ENCODE measurements at places on chromosomes 1 and 21.

DNA sequence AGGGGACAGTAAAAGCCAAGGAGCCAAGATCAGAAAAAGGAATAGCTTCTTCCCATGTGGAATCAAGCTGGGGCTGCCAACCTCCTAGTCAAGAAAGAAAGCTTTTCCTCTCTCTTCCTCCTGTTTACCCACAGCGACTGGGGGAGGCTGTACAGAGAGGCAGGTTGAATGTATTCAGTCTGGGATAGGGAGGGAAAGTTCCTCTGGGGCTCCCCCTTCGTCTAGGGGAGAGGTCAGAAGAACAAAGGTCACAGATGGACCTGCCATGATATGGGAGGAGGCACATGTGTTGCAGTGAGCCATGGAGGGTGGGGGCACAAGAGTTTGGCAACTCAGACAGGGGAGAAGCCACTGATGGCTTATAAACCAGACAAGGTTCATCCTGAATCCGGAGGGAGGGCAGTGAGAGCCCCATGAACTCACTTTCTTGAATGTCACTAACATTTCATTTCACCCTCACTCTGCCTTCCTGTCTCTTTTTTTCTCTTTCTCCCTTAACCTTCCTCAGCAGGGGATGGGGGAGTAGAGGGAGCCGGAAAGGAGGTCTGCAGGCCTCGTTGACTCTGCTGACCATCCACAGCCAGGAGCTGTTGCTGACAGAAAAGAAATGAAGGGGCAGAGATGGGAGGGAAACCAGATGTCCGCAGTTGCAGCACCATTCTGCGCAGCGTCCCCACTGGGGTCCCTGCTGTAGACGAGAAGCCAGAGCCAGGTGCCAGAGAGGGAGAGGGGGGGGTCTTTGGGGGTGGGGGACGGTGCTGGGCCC lies 61.1 kb downstream of the PLXNA2 start:
- DNase-seq, result peak; percentile 72

- DNase-seq, result no peak
Observed at GRCh38 chr1:82697965-82698364, 897.2 kb downstream of the ADGRL2 start.

DNA sequence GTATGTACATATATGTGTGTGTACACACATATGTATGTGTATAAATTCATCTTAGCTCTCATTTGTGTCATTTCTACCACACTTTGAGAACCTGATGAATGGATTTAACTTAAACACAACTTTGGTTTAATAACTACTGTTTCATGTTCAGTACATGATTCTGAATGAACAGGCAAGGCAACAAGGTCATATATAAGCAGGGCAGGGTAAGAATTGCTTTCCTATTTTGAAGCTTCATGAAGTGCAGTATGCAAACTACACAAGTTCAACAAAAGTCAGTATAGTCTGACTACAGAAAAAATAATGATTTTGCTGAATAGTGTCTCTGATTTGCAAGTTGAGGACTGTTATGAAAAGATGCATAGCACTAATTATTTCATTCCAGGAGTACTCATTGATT lies 127.6 kb downstream of the KCNK2 start:
- DNase-seq, result no peak

DNA sequence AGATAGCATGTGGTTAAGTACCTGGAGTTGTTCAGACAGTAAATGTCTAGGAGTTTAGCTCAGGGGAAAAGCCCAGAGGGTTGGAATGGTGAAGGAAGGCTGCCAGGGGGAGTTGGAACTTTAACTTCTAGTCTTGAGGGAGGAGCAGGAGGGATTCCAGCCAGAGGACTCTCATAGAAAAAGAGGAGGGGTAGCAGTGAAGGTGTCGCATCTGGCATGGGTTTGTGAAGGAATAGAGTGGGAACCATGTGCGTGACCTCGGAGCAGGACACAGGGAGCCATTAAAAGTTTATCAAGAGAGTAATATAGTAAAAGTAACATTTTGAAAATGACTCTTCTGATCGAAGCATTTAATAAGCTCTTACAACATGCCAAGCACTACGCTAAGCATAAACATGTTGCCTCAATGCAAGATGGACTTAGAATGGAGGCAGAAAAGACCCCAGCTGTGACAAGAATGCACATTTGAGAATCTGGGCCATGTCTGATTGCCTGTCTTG lies 632.4 kb upstream of the CAMK1G start:
- DNase-seq, result no peak

- no peak for DNase-seq
Observed at GRCh38 chr1:174914991-174915390, 84.8 kb upstream of the CACYBP start.

DNA sequence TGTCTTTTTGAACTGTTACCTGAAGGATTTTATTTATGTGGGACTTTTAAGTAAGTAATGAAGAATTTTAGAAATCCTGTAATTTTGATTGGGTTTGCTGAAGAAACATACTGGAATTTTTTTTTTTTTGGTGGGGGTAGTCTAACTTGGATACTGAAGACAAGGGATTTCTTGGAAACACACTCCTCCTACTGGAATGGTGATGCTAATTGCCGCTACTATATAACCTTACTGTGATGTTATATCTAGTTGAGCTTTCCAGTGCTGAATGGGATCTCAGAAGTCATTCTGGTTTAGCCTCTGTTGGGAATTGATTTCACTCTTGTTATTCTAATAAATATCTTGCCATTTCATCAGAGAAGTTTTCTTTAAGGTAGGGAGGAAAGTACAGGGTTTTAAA lies 8.4 kb downstream of the PPP2R5A start:
- no peak for DNase-seq

GRCh38 chr1:232287676-232288569 lies 342.0 kb downstream of the SIPA1L2 start:
- no peak for DNase-seq

DNA sequence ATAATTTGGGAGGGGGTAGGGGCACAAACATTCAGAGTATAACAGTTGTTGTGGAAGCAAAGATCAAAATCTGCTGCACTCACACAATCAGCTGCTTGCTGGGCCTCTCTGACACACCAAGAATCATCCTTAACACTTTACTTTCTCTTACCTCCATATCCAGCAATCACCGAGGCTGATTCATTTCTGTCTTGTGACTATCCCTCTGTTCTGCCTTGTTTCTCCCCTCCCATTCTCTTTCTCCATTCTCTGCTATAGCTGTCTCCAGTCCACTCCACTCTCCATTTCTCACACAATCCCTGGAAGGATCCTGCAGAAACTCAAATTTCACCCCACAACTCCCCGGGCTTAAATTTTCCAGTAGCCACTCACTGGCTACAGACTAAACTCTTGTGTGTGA lies 91.8 kb upstream of the NGF start:
- no peak for DNase-seq

GRCh38 chr1:9482403-9482802 lies 56.9 kb upstream of the SLC25A33 start:
- DNase-seq, result no peak

DNA sequence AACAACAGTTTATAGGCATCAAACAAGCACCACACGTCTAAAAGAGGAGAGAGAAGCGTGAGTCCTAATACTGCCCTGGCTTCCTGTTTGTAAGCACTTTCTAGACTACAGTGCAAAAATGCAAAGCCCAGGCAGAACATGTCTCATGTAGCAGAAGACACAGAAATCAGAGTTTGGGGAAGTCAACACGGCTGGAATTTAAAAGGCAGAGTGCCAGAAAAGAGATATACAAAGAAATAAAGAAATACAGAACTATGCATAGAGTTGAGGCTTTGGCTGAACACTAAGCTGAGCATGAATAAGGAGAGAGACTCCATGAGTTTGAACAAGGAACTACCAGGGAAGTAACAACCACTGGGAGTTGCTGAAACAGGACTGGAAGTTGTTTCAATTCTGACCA lies 566.6 kb upstream of the NR5A2 start:
- no peak for DNase-seq

DNA sequence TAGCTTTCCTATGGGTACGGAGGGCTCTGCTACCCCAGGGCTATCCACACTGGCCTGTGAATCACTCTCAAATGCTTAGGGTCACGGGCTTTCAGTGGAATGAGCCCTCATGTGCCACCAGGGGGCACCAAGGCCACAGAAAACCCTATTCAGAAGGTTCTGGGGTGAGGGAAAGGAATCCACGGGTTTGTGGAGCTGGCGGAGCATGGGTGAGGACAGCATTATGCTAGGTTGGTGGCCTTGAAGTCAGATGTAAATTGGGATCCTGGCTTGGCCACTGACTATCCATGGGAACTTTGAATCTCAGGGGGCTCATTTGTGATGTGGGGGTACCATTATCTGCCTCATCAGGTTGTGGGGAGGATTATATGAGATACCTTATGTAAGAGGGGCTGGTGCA lies 5.1 kb upstream of the LAMTOR5 start:
- DNase-seq, result peak; percentile 91

DNA sequence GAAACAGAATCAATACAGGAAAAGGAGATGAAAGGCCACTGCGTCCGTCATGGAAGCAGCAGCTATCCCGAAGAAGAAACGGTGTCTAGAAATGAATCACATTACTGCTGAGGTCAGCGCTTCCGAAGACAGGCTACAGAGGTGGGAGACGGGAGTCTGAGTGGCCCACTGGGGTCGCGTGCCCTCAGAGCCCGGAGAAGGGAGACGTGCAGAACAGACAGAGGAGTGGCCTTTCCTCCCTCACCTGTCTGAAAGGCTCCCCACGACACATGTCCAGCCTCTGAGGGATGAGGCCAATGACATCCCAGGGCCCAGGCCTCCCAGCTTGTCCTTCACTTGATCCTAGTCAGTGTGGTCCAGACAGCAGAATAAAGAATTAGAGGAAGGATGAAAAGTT lies 35.9 kb downstream of the VPS26C start:
- DNase-seq, result no peak

- no peak for DNase-seq
Observed at GRCh38 chr1:242432491-242433095, 91.9 kb downstream of the PLD5 start.

- DNase-seq, result no peak
Observed at GRCh38 chr1:226596531-226597165, 48.1 kb downstream of the STUM start.

GRCh38 chr1:10544239-10544638 lies 69.5 kb downstream of the PEX14 start:
- no peak for DNase-seq

GRCh38 chr1:77942400-77943140 lies 36.3 kb downstream of the FUBP1 start:
- DNase-seq, result no peak

DNA sequence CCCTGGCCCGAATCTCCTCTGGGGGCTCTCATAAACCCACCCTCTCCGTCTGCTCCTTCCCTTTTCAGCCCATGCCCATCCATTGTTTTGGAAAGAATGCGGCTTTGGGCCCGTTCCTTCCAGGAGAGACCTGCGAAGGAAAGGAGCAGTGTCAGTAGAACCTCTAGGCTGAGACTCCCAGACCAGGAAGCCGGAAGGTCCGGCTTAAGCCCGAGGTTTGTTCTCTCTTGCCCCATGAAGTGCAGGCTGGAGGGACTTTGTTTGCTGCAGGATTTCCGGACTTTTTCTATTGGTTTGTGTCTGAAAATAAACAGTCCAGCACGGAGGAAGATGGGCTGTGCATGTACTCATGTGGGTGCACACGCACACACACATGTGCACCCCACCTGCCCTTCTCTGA lies 49.8 kb downstream of the ELK4 start:
- DNase-seq, result no peak

DNA sequence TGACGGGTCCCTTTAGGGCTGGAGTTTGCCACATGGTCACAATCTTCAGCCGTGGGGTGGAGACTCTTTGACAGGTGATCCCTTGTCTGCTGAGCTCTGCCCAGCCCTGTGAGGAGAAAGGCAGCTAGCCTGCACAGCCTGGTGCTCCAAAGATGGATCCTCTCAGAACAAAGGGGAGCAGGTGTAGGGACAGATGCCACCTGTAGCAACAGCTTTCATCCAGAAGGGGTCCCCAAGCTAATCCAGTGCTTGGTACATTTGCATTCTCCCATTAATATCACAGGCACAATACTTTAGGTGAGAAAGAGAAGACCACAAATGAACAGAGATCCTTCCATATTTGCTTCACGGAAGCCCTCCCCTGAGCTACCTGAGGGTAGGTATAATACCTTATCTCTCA lies 93.2 kb downstream of the CCDC185 start:
- DNase-seq, result no peak

DNA sequence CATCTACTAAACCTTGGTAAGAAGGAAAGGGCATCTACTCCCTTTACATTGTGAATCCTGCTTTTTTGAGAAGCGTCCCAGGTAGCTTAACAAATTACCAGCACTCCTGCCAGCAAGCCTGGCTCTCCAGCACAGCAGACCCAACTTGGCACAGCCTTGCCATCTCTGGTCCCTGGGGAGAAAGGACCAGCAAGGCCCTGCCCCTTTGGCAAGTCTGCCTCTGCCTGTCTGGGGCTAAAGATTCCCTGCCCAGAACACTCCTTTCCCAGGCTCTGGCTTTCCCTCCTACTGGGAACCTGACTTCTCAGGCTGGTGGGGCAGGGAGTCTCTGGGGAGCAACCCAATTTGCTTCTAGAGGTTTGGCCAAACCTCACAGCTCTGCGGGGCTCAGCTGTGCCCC lies 68.5 kb downstream of the ATP2B4 start:
- DNase-seq, result no peak

DNA sequence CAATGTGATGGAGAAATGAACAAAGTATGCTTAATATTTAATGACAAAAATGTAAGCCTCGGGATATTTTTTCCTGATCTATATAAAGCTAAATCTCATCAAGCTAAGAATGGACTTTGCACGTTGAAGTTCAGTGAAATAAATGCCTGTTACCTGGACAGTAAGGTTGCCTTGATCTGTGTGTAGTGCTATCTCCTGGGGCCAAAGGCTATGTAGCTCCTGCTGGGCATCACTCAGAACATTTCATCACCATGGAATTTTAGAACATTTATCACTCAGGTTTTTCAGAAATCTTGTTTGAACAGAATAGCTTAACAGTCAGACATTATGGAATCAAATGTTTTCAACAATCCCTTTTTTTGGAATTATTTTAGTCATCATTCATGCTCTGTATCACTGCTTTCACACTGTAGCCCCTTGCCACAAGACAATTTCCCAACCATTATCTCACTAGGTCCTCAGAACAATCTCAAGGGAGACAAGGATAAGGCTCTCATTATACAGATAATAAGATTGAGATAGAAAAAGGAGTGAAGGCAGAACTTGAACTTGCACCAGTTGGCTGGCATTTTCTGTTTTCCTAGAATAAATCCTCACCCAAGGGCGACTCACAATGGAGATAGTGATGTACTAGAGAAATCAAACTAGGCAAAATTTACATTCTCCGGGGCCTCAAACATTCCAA lies 3.7 kb downstream of the OR10J1 start:
- no peak for DNase-seq

- no peak for DNase-seq
Observed at GRCh38 chr1:247228133-247228532, 27.7 kb upstream of the VN1R5 start.

- DNase-seq, result no peak
Observed at GRCh38 chr1:177230228-177231016, 59.7 kb downstream of the BRINP2 start.

DNA sequence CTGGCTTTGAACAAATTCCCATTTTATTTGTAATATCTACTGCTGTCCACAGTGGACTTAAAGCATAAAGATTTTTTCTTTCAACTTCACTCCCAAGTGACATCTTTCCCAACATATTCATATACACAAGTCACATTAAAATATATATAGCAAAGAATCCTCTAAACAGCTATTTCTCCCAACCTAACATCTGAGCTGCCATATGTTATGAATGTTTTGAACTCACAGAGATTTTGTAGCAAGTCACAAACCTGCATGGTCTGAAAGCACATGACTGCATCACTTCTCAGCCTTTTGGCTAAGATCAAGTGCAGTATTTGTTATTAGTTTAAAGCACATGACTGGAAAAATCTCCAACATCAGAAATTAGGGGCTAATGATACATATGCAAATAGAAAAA lies 7.7 kb upstream of the HFM1 start:
- DNase-seq, result no peak

Data from erythroblast (primary cell).